ENCODE measurements at places on chromosomes 3 and 15. TPM values are rescaled to one million over a fixed set of nuclear protein-coding genes. Genes with fewer than 3 reads are reported as not detected.

The FBXL22 gene
- total RNA-seq: 0.75 TPM

The CTXN2 gene
- total RNA-seq: not detected

The GP5 gene
- total RNA-seq: not detected

The SEMA6D gene
- 23.6 TPM for total RNA-seq

The BDH1 gene
- total RNA-seq: 33.3 TPM

The FOXL2 gene
- 0.27 TPM for total RNA-seq

DNA sequence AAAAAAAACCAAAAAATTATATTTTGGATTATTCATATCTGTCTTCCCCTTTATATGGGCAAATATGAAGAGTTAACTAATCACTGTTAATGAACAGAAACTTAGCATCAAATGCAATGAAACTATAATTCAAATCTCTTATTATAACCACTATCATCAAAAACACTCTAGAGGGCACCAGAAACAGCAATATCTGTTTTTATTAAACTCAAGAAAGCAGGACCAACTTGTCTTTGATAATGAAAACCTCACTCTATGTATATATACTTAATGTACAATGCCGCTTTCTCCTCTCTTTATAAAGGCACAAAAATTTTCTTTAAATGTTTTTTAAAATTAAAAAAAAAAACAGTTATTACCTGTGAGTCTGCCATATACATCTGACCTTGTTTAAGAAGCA is 92.7 kb downstream of the UACA start:
- DNase-seq: no peak

GRCh38 chr3:12194209-12194608 is 35.5 kb upstream of the TIMP4 start:
- DNase-seq: no peak

DNA sequence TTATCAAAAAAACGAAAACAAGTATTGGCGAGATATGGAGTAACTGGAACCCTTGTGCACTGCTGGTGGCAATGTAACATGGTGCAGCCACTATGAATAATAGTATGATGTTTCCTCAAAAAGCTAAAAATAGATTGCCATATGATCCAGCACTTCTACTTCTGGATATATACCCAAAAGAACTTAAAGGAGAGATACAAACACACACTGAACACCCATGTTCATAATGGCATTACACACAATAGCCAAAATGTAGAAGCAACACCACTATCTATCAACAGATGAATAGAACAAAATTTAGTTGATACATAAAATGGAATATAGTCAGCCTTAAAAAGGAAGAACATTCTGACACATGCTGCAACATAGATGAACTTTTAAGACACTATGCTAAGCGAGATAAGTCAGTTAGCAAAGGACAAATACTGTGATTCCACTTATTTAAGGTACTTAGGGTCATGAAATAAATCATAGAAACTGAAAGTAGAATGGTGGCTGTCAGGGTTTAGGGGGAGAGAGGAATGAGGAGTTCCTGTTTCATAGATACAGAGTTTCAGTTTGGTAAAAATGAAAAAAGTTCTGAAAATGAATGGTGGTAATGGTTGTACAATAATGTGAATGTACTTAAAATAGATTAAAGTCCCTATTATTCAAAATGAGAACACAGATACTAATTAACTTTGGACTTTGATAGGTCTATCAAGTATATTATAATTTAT is 59.4 kb upstream of the IMPG2 start:
- DNase-seq: no peak

GRCh38 chr15:80154336-80154735 is 1.5 kb downstream of the FAH start:
- DNase-seq: no peak

DNA sequence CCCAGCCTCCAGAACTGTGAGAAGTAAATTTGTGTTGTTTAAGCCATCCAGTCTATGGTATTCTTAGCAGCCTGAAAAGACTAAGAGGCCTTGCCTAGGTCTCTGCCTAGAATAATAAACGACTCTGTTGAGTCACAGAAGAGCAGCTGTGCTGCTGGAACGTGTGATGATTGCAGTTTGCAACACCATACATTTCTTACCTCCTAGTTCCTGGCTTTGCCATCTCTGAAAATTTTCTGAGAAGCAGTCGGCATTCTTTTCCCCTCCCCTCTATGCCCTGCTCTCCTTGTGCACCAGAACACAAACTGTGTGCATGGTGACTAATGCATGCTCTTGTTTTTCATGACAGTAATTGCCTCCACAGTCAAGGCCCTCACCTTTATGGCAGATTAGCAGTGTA is 301.3 kb downstream of the IL20RB start:
- DNase-seq: no peak

DNA sequence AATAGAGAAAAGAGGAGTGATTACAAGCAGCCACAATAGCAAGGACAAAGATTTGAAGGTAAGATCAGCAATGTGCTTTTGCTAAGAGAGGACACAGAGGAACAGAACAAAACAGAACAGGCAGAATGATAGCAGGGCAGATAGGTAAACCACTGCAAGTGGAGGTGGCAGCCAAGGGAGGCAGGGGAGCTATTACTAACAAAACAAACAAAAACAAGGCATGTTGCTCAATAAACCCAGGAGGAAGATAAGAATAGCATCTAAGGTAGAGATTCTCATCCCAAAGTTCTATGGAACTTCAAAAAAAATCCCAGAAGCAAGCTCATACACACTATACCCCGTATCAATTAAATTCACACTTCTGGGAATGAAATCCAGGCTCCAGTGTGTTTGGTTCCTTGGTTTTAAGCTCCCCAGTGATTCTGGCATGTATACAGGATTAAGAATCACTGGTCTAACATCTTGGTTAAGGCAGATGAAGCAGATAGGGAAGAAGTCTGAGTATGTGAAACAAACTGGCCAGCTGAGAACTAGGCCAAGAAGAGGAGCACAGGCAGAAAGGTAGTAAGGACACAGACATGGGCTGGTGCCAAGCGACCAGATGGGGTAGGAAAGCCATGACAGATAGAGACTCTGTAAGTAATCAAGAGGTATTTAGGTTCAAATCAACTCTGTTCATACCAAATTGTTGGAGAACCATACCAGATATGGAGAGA is 189.2 kb downstream of the DTWD1 start:
- DNase-seq: no peak

DNA sequence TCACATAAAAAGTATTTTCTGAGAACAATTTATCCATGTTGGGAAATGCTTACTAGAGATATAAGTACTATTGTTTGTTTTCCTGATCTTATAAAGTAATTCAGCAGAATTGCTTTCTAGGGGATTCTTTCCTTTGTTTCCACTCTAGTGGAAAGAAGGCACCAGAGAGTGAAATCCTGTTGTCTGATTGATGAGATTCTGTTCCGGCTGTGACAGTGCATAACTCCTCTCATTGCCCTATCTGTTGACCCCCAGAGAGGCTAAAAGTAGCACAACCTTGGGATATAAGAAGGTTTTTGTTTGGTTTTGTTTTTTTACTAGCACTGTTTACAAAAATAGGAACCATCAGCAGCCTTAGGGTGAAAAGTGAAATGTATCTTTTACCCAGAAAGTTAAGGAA is 114.1 kb downstream of the ALCAM start:
- no peak for DNase-seq

DNA sequence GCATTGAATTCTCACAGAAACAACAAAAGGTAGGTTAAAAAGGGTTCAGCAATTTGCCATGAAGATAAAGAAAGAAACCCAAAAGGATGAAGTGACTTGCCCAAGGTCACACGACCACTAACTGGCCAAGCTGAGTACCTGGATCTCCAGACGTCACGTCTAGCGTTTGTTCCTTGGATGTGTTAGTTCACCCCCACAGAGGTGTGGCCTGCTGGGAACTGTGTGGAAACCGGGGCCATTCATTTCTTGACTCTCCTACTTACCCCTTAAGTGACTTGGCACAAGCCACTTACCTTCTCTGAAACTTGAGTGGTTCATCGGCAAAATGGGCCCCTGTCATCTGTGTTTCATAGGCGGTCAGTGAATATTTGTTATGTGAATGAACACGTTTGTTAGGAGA is 244.3 kb upstream of the SLCO3A1 start:
- no peak for DNase-seq

GRCh38 chr3:56823421-56823926 is 21.7 kb upstream of the ARHGEF3 start:
- DNase-seq: peak; percentile 62

DNA sequence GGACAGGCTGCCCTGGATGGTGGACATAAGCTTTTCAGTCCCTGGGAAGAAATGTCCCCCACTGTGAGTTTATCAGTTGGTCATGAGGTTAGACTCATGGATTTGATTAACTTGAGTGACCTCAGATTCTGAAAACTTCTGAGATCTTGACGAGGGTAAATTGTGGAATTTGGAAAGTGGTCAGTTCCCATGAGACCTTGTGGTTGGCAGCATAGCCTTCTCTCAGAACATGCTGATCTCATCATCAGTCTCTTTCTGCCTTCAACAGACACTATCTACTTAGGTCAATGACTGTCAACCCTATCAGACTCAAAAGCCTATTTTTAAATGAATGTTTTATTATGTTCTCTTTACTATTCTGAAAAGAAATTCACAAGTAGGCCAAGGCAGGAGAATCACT is 45.6 kb upstream of the NDUFB4 start:
- DNase-seq: no peak

- DNase-seq: peak; percentile 69
Observed at GRCh38 chr3:172038798-172039435, 461 bp upstream of the FNDC3B start.

GRCh38 chr15:42490671-42491538 is at the start of gene ZNF106:
Gene ZNF106 (minus strand): TSS chr15:42491141. CDS start chr15:42472289, 18,852 bp downstream.
- DNase-seq: peak; percentile 97

DNA sequence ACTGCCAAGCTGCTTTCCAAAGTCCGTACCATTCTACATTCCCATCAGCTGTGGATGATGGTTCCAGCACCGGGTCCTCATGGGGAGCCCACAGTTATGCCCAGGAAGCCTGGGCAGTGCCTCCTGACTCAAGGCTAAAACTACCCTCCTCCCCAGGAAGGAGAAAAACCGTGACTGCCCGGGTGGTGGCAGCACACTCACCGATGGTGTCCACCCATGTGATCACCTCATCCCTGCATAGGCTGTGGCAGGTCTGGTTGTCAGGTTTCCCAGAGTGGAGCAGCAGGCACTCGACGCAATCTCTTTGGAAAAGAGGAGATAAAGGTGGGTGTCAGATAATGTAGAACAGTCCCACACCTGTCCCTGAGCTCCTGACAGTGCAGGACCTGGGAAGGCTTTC is 38.6 kb downstream of the UMPS start:
- peak; percentile 79 for DNase-seq

GRCh38 chr15:54462511-54462913 is 484.3 kb downstream of the UNC13C start:
- no peak for DNase-seq

Data from endodermal cell (in vitro differentiated cells).